Left renal pelvis (tissue), 4 donors: ENCODE measurements at places on chromosomes 1 and 21.

GRCh38 chr1:161172776-161173376 is 4.4 kb downstream of the B4GALT3 start:
- no peak for DNase-seq

- DNase-seq, result no peak
Measured at GRCh38 chr1:231395998-231396390, 26.1 kb downstream of the EGLN1 start.

DNA sequence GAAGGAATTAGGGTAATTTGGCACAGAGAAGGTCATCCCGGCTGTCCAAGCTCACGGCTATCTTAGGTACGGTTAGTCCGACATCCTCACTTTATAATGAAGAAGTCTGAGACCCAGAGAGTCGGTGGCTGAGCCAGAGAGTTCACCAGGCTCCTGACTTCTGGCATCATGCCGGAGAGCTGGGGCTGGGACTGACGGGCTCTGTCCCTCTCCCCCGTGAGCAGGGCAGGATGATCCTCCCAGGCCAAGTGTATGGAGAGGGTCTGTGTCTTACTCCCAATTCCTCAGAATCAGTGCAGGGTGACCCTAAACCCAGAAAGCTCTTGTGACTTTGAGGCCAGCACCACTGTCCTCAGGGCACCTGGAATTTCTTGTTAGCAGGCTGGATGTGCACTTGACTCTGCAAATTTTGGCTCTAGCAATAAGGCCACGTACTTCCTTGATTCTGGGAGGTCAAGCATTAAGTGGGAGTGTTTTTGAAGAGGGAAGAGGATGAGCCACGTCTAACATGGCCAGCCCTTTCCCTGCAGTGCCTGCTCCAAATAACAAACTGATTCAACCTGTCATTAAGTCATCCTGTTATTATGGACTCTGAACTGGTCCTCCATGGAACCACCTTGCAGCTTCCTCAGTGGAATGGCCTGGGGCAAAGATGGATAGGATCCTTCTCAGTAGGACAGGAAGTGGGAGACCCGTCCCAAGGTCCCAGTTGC is 20.8 kb upstream of the BTG2 start:
- DNase-seq, result no peak

GRCh38 chr1:183567584-183567983 is 22.7 kb downstream of the NCF2 start:
- DNase-seq, result no peak

- DNase-seq, result no peak
Measured at GRCh38 chr21:33314111-33314510, 10.7 kb upstream of the IFNAR1 start.

DNA sequence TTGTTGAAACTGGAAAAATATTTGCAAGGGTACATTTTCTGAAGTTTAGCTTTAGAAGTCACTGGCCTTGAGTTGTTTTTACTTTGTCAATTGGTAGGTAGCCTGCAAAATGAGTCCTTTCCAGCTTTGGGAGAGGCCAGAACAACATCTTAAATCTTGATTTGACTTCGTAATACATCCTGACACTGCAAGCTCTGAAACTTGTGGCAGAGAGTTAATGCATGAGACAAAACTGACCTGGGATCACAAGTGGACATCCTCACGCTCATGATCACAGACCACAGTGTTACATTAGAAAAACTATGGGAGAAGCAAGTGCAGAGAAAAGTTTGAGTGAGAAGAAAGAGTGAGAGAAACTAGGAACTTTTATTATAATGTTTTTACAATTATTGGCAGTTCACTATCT is 550.9 kb downstream of the USP25 start:
- DNase-seq, result no peak

- no peak for DNase-seq
Measured at GRCh38 chr1:40162753-40163441, 1.7 kb downstream of the RLF start.

- no peak for DNase-seq
Measured at GRCh38 chr21:45836694-45837670, 144.6 kb upstream of the COL6A1 start.

DNA sequence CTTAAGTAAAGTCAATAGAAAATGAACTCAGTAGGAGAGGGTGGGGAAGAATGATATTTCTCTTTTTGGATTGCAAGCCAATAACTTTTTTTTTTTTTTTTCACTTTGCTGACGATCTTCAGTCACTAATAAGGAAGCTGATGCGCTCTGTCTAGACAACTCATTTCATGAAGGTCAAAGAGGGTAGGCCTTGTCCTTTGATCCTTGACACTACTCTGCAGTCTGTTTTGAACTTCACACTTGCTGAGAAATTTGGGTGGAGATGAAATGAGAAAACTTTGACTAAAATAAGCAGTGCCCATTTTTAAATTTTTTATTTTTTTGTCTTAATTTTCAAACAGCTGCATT is 20.9 kb upstream of the PLXNA2 start:
- no peak for DNase-seq

- DNase-seq, result no peak
Measured at GRCh38 chr1:204994086-204994862, 48.7 kb upstream of the CNTN2 start.

DNA sequence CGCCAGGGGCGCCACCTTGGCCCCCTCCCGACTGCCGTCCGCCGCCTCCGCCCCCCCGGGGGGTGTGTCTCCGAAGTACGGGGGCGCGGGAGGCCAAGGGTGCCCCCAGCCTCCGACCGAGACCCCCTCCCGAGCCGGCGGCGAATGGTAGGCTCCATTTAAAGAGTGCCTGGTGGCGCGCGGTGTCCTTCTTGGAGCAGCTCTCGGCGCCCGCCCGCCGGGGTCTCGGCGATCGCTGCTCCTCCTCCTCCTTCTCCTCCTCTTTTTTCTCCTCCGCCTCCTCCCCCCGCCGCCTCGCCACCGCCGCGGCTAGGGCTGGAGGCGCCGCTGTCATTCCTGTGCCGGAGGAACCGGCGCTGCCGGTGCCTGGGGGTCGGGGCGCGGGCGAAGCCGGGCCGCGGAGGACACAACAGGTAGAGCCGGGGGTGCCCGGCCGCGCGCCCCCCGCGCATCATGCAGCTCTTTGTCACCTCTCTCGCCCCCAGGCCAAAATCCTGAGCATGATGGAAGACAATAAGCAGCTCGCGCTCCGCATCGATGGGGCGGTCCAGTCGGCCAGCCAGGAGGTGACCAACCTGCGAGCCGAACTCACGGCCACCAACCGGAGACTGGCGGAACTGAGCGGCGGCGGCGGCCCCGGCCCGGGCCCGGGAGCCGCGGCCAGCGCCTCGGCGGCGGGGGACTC is at the start of gene KAZN:
Gene KAZN, plus strand, starts transcription at position 188 of the 685 bp plus-strand sequence.
- no peak for DNase-seq

DNA sequence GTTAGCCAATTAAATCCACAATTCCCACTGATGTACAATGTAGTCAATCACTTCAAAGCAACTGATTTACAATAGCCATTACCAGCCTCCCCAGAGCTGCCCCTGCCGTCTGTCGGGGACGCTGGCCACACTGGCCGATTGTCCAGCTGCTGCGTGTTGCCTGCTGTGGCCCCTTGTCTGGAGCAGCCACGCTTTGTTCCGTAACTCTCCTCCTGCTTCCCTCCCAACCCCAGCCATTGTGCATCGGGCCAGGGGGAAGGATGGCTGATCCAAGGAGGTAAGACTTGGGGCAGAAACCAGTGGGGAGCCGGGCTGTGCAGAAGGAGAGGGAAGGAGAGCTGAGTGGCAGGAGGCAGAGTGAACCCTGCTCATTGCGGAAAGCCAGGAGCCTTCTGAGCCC is 83.6 kb upstream of the LYST start:
- DNase-seq, result no peak

- DNase-seq, result no peak
Measured at GRCh38 chr1:77370161-77370560, 88.3 kb downstream of the AK5 start.

DNA sequence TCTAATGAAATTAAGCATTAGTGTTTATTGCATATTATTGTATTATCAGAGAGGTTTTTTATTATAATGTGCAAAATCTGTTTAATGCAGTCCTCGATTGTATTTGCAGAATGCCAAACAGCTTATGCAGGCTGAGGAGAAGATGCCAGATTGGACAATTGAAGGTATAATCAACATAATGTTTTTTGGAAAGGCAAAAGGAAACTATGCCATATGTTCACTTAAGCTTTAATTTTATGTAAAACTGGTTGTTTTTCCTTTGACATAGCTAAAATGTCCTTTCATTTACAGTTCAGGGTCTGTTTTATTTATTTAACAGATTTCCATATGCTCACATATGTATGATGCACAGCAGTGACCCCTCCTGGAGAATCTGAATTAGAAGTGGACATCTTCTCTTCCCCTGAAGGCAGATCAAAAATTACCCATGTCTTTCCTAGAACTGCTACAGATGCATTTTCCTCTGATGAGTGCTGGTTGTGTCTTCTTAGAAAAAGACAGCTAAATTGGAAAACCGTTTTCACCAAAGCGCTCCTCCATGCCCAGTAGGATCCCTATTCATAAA is 143.5 kb upstream of the USH2A start:
- no peak for DNase-seq

- DNase-seq, result no peak
Measured at GRCh38 chr1:58577654-58578030, 590 bp upstream of the TACSTD2 start.

DNA sequence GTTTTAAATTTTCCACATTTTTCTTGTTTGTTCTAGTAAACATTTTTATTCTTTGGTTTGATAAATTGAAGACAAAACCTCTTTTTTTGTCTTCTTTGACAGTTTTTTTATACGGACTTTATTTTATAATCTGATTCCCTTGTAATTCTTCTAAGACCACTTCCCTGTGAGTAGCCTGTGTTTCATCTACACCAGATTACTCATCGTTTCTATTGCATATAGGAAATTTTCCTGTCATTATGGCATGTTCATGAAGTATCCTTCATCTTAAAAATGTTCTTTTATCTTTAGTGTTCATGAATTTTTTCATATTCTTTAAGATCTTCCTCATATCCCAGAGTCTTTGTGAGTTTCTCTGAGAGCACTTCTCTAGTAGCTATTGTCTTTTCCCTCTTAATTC is 109.8 kb downstream of the USP25 start:
- no peak for DNase-seq

GRCh38 chr21:42254651-42255601 is 36.0 kb downstream of the ABCG1 start:
- DNase-seq, result no peak

DNA sequence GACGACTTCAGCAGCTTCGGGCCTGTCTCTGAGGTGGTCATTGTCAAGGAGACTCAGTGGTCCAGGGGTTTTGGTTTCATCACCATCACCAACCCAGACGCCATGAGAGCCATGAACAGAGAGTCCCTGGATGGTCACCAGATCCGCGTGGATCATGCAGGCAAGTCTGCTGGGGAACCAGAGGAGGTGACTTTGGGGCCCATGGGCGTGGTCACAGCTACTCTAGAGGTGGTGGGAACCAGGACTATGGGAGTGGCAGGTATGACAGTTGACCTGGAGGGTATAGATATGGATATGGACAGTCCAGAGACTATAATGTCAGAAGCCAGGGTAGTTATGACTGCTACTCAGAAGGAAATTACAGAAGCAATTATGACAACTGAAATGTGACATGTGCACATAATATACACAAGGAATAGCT is 19.3 kb upstream of the METTL13 start:
- no peak for DNase-seq

- no peak for DNase-seq
Measured at GRCh38 chr1:198641501-198641900, 2.7 kb downstream of the PTPRC start.

- peak; percentile 22 for DNase-seq
Measured at GRCh38 chr1:94418664-94419655, 771 bp downstream of the ABCD3 start.

DNA sequence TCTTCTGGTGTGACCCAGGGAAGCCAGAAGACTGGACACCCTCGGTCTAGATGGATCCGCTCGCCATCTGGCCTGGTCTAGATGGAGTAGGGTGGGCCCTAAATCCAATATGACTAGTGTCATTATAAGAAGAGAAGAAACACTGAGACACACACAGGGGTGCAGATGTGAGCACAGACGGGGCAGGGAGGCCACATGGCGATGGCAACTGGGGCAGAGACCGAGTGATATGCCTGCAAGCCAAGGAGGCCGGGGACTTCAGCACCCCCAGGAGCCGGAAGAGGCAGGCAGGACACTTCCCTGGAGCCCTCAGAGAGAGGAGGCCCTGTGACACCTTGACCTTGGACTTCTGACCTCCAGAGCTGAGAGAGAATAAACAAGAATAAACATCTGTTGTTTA is 5.6 kb upstream of the TFF3 start:
- no peak for DNase-seq

DNA sequence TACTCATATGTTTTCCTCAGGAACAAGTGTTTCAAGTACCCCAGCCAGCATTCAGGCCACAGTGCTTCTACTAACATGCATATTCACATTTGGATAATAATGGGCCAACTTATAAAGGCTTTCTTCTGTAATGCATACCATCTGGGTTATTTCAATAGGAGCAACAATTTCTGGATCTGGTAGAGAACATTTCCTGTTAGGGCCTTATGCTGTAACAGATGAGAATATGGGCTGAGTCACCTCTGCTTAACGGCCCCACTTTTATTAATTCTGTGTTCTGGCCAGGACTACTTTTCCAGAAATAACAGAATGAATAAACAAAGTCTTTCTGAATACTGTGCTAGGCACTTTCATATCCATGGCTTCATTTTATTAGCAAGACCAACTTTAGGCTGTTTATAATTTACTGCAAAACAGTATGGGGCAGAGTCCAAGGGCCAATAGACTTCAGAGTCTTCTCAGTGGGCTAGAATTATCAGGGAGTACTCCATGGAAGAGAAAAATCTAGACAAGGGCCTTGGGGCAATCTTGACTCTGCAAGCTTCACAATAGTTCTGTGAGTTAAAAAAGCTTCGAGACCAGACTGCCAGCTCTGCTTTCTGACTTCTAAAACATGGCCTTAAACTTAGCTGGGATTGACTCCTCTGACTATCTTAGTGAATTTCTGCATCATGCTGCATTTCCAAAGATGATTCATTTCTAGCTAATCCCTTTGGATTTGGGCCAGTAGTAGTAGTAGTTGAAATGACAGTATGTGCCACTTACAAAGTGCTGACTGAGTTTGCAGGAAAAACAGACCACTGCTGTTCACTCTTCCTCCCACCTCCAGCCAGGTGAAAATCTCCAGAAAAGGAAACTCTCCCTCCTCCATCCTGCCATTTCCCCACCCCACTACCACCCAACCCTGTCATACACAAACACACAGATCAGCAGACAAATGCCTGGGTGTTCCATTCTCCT is 8.2 kb upstream of the SSX2IP start:
- no peak for DNase-seq

- no peak for DNase-seq
Measured at GRCh38 chr1:241542199-241542907, 10.2 kb downstream of the KMO start.

GRCh38 chr1:60833173-60833572 is 249.2 kb upstream of the NFIA start:
- no peak for DNase-seq

DNA sequence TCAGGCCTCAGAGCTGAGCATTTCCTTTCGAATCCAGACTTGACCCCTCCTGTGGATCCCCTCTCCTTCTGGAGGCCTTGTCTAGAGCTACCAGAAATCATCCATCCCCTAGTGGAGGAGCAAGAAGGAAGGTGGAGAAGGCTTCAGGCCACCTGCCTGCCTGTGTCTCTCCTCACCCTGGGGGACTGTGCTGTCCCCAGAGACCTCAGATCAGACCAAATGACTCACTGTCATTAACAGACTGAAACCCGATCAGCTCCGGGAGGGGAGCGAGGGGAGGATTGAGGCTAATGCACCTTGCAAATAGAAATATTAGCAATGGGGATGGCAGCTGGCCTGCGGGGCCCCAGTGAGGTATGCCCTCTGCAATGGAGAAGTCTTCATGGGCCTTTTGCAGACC is 2.1 kb downstream of the MYBPH start:
- no peak for DNase-seq
